ENCODE measurements at places on chromosomes 2 and 18.

DNA sequence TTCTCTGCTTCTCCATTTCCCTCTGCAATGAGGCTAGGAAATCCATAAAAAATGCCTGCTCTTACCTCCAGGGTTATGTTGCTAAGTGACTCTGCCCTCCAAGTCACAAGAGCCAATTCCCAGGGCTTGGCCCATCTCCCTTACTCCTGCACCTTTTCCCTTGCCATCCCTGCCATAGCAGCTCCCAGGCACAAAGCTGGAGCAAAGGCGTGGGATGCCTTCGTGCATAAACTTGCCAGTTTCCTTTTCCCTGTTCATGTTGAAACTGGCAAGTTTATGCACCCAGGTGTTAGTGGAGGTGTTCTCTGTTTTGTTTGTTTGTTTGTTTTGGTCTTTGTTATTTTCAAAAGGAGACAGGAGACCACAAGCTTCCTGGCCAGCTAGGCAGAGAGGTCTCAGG, 195.1 kb downstream of the ACKR3 start:
- no peak for DNase-seq

- DNase-seq, result no peak
Measured at GRCh38 chr2:174012347-174013314, 47.5 kb upstream of the SP3 start.

- no peak for DNase-seq
Measured at GRCh38 chr18:25704494-25704893, 352.5 kb upstream of the ZNF521 start.

DNA sequence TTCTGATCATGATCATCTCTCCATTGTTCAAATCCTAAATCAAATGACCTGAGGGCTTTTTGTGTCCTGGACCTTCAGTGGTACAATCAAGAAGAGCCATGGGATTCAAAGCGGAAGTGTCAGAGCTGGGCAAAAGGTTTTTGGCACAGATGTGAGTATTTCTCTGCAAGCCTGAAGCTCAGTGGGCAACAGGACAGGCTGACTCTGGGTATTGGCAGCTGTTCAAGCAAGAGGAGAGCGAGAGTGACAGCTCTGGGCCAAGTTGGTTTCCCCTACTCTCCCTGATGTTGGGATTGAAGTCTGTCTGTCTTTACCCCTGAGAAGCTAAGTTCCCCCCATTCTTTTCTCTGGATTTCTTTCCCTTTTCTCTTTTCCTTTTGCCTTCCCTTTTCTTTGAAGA, 33.3 kb downstream of the DSEL start:
- no peak for DNase-seq

DNA sequence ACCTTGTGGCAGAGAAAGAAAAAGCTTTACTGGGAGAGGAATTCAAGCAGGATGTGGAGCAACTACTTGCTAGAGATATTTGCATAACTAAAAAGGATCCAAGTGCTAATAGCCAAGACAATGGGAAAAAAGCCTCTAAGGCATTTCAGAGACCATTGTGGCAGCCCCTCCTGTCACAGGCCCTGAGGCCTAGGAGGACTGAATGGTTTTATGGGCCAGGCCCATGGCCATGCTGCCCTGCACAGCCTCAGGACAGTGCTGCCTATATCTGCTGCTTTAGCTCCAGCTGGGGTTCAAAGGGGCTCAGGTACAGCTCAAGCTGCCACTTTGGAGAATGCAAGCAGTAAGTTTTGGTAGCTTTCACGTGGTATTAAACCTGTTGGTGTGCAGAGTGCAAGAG, 17.1 kb upstream of the MRPS5 start:
- no peak for DNase-seq

DNA sequence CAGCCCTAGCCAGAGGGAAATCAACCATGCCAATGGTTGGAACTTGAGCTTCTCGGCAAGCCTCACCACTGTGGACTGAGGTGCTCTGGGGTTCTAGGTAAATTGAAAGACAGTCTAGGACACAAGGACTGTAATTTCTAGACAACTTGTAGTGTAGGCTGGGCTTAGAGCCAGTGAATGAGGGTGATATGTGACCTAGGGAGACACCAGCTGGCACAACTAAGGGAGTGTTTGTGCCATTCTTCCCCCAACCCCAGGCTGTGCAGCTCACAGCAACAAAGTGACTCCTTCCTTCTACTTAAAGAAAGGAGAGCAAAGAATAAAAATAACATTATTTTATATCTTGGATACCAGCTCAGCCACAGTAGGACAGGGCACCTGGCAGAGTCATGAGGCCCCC, 1690.7 kb upstream of the TMEFF2 start:
- DNase-seq, result peak; percentile 18

DNA sequence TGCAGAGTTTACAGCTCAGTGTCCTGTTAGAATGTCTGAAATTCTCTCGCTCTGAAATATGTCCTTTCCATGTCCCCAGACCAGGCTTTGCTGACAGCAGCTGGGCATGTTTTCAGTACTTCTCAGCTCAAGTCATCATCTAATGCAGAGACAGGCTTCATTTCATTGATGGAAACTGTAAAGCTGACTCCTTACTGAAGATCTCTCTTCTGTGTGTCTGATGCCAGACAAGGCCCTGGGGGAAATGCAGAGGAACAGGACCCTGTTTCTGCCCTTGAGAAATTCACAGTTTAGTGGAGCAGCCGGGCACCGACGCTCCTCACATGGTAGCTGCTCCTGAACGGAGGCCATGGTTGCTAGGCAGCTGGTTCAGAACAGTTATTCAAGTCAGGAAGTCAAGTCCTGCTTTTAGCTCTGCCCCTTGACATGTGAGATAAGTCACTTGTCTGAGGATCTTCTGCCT, 24.6 kb upstream of the FZD7 start:
- no peak for DNase-seq

DNA sequence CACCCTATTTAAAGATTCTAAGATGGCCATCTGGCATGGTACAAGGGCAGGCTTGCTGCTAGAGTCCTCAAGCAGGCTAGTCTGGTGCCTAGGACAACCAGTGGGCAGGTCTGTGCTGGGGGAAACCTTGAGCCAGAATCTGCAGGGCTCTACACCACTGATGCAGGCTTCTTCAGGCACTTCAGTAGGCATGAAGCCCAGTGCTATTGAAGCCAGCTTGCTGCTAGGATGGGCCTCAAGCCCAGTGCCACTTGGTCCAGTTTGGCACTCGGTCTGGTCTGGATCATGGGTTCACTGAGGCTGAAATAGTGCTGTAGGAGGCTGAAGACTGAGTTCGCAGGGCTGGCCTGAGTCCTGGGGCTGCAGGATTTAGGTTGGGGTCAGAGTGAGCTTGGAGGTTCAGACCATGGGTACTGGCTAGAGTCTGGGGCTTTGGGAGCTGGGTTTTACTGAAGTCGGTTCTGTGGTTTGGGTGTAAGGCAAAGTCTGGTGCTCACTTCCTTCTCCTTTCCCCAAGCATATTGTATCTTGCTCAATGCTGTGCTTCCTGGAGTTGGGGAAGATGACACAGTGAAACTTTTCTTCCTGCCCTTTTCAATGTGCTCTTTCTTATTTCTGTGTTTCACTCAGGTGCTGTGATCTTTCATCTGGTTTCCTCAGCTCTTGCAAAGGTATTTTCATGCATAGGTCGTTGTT, 41.2 kb downstream of the SP100 start:
- DNase-seq, result no peak

- no peak for DNase-seq
Measured at GRCh38 chr2:32064021-32064601, 755 bp downstream of the SPAST start.

GRCh38 chr2:240571314-240571973, 3.2 kb downstream of the RNPEPL1 start:
- DNase-seq, result no peak

- DNase-seq, result no peak
Measured at GRCh38 chr2:235864733-235865515, 303.3 kb downstream of the GBX2 start.

DNA sequence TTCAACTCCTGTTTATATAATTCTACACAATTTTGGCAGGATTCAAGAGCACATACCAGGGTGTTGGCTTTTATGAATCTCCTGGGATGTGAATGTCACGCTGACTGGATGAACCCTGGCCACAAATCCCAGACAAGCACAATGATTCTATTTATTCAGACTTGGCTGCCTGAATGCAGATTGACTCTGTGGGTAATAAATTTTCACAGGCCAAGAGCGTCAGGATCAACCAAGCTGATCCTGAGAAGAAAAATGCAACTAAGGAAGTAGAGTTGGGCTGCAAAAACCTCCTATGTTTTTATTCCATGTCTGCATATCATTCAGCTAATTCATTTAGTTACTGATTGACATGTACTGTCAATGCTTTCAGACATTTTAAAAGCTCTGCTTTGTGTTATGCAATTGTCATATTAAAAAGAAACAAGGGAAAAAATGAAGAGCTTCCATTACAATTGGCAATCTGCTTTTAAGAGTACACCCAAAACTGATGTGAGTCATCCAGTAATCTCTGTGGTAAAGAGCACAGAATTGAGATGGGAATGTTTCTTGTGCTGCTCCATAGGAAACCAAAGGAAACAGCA, 173.0 kb upstream of the REV1 start:
- DNase-seq, result no peak

GRCh38 chr2:237393523-237393922, 20.4 kb downstream of the COL6A3 start:
- DNase-seq, result no peak

DNA sequence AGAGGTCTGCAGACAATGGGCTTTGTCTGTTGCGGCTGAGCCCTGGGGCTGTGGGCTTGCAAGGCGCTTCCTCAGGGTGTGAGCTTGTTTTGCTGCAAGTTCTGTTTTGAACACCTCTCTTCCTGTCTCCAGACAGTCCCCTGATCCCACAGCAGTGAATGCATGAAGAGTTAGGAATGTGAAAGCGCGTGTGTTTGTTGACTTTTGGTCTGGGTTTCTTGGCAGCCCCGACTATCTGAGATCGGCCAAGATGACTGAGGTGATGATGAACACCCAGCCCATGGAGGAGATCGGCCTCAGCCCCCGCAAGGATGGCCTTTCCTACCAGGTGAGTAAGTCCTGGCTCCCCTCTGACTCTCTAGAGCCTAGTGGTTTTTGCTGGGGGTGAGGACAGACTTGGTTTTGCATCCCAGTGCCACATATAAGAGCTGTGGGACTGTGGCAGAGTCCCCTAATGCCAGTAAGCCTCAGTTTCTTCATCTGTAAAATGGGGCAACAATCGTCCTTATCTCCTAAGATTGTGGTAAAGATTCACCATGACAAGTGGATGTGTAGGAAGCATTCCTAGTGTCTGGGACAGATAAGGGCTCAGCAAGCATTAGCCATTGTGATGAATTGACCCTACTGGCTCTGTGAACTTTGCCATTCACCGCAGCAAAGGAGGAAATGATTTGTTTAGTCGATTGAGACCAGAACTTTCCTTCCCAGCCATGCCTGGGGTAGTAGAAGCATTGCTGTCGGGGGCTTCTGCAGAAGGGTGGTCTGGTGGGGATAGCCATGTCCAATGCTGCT, 3.0 kb downstream of the LBH start:
- DNase-seq, result no peak

DNA sequence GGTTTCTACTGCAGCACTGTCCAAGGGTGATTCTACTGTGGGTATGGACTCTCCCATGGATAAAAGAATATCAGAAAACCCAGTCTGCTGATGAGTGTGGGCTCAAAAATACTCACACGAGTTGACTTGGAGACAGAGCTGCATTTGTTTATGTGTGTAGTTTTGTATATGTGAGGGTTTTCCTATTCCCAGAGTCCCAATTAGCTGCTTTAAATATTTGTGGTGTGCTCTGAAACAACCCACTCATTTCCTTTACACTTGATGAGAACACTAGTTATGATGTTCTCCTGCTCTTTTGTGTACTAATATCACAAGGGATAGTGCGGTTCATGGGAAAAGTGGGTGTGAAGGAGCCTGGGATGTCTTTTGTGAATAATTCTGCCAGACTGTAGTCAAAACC, 337.3 kb downstream of the PLCL1 start:
- no peak for DNase-seq

DNA sequence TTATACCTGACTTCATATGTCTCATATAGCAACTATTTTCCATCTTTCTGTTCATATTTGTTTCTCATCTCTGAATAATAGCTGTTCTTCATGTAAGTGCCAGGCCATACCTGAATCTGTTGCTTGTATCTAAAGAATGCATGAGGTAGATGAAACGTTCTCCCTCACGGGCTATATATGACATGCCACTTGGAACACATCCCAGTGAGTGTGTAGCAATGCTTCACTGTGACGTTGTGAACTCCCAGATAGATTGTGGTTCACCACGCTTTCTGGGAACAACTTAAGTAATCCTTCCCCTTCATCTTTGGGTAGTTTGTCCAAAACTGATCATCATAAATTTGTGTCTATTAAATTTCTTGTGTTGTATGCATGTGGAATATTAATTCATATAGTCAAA, 60.1 kb downstream of the RDH14 start:
- no peak for DNase-seq

DNA sequence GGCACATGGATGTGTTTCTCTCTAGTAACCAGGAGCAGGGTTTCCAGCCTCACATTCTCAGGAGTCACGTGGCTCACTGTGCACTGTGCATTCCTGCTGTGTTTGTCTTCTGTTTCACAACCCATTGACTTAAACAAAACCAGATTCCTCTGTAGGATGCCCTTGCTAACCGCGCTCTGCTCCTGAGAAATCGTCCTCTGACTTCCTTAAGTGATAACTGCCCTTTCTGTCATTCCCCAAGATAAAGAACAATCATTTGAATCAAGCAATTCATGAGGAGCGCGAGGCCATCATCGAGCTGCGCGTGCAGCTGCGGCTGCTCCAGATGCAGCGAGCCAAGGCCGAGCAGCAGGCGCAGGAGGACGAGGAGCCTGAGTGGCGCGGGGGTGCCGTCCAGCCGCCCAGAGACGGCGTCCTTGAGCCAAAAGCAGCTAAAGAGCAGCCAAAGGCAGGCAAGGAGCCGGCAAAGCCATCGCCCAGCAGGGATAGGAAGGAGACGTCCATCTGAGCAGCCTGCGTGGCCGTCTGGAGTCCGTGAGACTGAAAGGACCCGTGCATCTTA, 60.2 kb downstream of the RALBP1 start:
- DNase-seq, result no peak

GRCh38 chr2:170271340-170271739, 93.4 kb downstream of the MYO3B start:
- DNase-seq, result peak; percentile 68

DNA sequence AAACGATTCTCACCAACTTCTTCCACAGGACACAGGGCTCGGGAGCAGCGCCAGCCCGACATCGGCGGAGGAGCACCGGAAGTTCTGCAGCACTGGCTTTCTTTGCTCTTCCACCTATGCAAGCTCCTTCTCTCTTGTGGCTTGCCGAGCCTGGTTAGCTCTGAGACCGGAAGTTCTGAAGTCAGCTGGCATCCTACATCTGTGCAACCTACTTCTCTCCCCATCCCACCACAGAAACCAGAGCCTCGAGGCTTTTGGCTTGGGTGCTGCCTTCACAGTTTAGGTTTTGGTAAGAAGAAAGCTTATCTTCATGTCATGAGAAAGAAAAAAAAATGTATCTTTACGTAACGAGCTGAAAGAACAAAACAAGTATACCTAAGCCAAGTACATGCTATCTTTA, 111.7 kb downstream of the ANKRD44 start:
- DNase-seq, result no peak

- DNase-seq, result no peak
Measured at GRCh38 chr2:216392018-216392562, 19.8 kb upstream of the MARCHF4 start.

GRCh38 chr18:42931491-42931890, 184.0 kb downstream of the RIT2 start:
- no peak for DNase-seq

GRCh38 chr2:42743659-42743990, 20.3 kb downstream of the OXER1 start:
- DNase-seq, result no peak

GRCh38 chr2:26911911-26912861, 58.3 kb upstream of the MAPRE3 start:
- DNase-seq, result no peak

GRCh38 chr2:147865560-147865959, 20.7 kb downstream of the ACVR2A start:
- no peak for DNase-seq

Measured in NCI-H2029 (cell line).